ENCODE measurements at places on chromosomes 5 and 9.

- no peak for DNase-seq
Measured at GRCh38 chr5:39238366-39239105, 19.2 kb upstream of the FYB1 start.

GRCh38 chr5:26543987-26544386 is 494.4 kb downstream of the CDH9 start:
- DNase-seq = no peak

DNA sequence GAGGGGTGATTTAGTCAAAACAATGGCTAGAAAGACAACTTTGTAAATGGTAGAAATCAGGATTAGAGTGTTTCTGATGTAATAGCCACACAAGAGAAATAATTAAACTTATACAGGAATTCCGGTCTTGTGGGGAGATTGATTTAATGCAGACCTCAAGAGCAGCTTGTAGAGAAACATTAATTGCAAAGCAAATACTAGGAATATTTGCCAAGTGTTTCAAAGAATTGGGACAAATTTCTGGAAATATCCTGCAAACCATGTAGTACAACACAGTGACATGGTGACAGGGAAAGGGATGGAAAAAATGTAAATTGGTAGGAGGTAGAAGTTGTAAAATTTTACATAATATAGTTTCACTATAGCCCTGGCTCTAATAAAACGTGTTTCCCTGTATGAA is 28.9 kb downstream of the NLN start:
- DNase-seq = no peak

GRCh38 chr9:76793784-76794431 is 29.7 kb downstream of the PCA3 start:
- no peak for DNase-seq

- no peak for DNase-seq
Measured at GRCh38 chr5:170554521-170555267, 50.9 kb downstream of the KCNIP1 start.

DNA sequence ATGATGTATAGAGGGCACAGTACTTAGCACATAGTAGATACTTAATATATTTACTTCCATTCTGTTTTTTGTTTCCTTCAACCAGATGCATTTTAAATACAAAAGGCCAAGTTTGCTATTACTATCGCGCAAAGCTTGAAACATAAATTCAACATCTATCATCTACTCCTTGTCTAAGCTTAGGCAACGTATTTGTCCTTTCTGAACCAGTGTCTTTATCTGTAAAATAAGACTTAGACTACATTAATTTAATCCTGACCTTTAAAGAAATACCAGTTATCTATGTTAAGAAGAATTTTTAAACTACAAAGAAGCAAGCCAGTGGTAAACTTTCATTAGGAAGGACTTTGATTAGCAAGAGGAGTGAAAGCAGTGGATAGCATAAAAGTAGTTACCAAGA is 173.0 kb downstream of the WDR70 start:
- DNase-seq = no peak

DNA sequence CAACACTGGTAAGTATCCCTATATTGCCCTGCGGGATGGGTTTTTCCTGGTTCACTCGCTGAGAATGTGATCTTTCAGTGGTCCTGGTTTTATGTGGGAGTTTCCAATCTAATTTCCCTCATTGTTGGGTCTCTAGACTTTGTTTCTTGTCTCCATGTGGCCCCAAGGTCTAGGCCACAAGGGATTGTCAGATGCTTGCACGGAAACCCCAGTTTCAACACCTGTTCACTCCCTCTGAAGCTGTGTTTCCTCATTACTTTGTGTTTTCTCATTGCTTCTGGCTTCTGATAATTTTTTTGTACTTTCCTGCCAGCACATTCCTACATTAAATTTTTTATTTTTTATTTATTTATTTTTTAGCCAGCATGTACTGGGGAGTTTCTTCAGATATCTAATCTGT is 191.5 kb downstream of the TTLL11 start:
- DNase-seq = no peak

DNA sequence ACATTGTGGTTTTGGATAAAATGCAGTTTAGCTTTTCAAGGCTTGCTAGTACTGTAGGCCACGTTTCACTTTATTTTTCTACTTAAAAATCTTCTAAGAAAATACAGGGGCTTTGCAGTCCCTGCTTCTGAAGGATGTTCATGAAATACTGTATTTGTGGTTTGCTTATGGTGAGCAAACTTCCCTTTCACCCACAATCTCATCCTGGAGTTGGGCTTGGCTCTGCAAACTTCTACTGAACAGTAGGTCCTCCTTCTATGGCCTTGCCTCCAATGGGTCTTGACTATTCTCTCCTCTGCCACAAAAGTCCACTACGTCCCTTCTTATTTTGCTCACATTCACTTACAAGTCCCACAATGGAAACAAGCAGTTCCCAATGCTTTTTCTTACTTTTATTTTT is 502.7 kb upstream of the KLF4 start:
- DNase-seq = no peak

- no peak for DNase-seq
Measured at GRCh38 chr9:70789086-70789485, 332.3 kb downstream of the TRPM3 start.

GRCh38 chr9:93131599-93132286 is 2.3 kb downstream of the NINJ1 start:
- no peak for DNase-seq

DNA sequence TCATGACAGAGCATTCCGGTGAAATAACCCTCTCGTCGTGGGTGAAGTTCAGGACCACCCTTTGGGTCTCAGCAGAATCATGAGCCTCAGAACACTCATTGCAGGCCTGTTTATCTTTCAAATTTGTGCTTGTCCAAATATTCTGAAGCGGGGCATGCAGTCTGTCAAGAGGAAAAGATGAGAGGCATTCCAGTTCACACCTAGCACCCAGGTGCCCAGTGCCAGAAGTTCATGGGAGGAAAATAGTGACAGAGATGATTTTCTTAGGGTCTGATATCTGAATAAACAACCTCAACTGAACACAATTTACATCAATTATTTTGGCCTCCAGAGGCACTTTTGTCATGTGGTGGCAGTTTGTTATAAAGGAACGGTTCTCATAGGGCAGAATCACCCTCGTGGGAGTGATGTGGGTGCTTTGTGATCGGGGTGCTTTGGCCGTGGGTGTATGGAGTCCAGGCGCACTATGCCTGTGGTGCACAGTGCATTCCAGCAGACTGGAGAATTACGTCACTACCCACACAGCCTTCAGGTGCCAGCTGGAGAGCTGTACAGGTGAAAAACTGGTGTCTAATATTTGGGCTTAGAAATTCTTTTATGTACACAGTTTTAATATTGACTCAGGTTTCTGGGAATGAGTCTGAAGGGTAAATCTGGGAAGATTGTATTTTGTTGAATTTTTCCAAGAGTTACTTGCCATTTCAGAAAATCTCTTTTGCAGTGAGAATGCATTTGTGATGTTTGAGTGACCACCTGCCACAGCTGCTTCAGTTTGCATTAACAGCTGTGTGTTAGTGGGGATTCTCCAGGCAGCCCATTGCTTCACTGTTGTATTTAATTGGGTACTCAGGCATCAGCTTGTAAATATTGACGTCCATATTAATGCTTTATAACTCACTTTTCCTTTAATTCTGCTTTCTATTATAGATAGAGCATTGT is 289.3 kb downstream of the FANCC start:
- no peak for DNase-seq

DNA sequence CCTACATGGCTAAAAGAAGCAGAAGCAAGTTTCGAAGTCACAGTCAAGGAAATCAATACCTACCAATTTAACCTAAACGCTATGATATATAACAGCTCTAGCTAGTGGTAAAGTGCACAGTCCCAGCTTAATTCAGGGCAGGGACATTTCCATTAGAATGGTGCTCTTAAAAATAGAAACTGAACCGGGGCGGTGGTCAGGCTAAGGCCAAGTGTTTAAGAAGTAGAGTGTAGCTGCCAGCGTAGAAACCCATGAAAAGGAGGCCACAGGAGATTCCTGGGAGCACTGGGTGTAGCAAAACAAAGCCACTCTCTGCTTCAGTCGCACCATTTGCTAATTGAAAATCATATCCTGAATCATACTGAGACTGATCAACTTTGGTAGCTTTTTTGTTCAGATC is 28.8 kb downstream of the PPIC start:
- no peak for DNase-seq

GRCh38 chr5:179377421-179378115 is 32.3 kb upstream of the ADAMTS2 start:
- no peak for DNase-seq

DNA sequence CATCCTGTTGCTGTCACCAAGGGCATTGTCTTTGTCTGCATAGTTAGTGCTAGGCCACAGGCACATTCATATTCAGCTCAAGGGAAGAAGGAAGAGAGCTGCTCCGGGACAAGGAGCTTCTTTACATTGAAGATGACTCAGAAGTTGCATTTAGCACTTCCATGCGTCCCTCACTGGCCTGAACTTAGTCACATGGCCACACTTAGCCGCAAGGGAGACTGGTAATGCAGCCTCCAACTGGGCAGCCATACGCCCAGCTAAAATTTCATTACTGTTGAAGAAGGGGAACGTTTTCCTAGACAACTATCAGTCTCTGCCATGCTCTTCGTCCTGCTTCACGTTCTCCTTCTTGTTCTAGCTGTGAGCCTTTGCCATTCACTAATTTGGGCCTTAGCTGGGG is 20.0 kb downstream of the ACTL7B start:
- DNase-seq = no peak

- no peak for DNase-seq
Measured at GRCh38 chr5:118029807-118030206, 958.5 kb downstream of the DTWD2 start.

DNA sequence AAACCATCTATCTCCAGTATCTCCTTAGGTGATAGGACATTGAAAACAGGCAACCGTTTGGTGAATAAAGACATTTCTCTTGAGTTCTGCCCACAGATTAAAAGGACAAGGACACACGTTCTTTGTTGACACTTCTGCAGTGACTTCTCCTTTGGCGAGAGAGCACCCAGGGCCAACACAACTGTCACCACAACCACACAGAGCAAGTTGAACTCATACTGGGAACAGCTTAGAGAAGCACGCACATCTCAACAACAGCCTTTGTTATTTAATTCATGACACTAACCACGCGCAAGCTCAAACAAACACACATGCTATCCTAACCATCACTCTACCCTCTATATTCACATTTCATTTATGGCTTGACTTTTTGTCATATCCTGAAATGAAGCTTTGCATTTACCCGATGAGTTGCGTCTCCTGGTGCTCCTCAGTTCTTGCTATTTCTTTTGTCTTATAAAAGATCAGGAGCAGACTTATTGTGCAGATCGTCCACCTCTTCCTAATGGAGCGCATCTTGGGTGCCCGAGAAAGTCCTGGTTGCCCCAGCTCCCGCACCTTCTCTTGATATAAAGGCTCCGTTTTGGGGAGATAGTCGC is 543 bp downstream of the ST8SIA4 start:
- DNase-seq = no peak

GRCh38 chr5:58544195-58544594 is 38.7 kb upstream of the RAB3C start:
- no peak for DNase-seq

DNA sequence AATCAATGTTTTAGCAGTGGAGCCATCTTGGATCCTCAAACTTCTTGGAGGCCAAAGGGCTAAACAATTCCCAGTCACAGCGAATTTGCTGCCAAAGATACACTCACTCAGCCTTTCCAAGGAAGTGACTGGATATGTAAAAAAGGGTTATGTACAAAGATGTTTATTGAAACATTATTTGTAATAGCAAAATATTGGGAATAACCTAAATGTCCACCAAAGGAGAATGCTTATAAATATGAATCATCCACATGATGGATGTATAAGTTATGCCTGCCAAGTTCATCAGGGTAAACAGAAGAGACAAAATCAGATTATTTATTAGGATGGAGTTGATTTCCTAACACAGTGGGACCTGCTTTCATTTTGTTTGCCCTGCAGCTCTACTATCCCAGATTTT is 145.2 kb upstream of the ABCA1 start:
- DNase-seq = no peak

DNA sequence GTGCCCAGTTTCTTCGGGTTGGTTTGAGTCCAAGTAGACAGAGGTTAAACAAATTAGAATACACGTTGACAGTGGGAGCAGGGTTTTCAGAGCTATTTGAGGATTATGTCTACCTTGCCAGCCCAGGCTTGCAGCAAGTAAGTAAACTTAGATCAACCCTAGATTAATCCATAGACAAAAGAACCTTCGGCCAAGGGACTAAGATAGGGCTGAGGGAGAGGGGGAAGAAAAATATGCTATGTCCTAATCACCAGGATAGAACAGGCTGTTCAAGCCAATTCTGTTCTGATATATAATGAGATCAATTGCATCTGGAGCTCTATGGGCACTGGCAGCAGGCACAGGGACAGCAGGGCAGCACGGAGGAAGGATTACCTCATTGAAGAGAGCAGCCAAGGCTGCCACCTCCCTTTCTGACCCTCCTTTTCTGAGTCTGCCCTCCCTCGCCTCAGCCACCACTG is 377.7 kb downstream of the PIK3R1 start:
- DNase-seq = no peak

DNA sequence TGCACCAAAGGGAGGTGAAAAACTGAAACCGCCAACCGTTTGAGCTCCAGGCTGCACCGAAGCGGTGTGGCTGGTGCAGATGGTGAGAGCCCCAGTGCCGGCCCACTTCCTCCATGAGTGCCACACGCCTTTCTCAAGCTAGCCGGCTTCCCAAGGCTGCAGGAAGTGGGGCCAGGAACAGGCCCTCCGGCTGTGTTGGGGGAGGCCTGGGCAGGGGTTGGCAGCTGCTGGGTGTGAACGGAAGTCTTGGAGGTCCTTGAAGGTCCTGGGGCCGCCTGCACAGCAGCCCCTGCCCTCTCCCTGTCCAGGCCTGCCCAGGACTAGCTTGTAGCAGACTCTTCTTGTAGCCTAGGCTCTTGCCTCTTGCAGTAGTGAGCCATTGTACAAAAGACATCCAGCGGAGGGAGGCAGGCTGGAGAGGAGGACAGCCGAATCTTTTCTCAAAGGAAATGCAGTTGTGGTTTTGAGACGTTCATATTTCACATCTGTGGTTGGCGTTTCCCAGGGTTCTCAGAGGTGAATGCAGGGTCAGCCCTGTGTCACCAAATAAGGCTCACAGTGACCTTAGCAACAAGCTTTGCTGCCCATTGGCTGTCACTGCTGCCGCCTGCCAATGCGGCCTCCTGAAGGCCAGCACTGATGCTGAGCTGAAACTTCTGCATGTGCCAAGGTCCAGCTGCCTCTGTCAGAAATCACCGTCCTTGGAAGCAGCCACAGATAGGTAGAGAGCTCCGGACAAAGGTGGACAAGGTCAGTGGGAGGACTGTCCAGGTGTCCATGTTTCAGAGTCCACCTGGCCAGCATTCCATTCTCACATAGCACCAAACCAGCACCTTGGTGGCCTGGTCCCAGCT is 23.9 kb downstream of the IRF1 start:
- no peak for DNase-seq

Measured in skeletal muscle cell (primary cell).